AG09309 (cell line): ENCODE measurements at places on chromosomes 3 and 15.

DNA sequence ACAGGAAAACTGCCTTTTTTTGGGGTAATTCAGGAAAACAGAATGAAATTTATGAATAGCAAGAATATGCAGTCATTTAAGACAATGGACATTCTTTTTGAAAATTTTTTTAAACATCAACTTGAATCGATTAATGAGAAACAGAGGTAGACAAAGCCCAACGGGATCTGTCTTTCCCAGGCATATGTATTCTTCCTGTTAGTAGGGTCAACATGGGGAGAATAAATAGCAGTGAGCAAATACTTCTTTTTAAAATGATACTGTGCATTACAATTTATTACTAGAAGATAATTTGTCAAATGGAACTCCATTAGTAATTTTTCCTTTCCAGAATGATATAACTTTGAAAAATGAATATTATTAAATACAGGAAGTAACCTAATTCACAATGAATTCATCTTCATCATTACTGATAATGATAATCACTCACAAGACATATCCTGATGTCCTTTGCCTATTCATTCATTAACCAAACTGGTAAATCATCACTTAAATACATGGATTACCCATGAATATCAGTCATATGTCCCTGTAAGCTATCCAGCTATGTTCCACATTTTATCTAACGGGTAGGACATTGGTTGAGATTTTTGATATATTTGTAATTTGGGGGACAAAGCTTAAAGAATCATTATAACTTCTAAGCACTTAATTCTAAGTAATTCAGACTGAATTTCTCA lies 209.2 kb upstream of the CDIN1 start:
- no peak for DNase-seq

DNA sequence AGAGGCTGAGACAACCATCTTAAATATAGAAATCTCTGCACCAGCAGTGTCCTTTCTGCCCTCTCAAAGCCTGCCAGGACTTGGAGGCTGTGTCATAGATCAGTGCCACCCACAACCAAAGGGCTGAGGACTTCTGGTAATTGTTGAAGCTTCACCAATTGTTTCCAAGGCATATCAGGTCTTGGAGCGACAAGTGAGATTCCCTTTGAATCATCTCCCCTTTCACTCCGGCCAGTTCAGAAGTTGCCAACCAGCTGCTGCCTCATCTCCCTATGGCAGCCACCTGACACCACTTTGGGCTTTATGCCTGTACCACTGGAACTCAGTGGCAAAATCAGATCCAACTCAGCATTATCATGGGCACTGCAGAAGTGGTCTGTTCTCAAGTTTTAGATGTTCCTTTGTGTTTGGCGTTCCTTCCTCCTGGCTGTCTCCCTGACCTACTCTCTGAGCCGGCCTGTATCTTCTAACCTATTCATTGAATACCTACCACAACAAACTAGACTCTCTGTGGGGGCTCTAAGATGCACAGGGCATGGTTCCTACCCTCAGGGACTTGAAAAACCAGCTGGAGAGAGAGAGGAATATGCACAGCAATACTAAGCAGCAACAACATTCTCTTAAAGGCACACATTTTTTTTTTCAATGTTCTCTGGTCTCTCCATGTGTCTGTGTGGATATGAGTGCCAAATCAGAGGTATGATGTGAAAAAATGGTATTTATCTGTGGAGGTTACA lies 90.8 kb upstream of the PFN2 start:
- no peak for DNase-seq

GRCh38 chr3:124928333-124929202 lies 6.0 kb downstream of the MUC13 start:
- peak; percentile 40 for DNase-seq

DNA sequence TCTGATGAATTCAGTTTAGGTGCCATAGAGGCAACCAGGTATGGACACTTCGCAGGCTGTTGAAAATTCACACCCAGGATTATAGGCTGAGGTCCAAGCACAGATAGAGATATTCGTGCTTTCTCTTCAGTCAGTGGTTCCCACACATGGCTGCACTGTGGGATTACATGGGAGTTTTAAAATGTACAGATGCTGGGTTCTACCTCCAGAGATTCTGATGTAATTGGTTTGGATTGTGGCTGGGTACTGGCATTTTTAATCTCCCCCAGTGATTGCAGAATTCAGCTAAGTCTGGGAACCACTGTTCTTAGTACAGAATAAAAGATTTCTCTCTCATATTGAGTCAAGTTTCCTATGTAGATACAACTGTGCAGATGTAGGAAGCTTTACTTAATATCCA lies 91.6 kb downstream of the FOXB1 start:
- DNase-seq = no peak

- no peak for DNase-seq
Measured at GRCh38 chr3:79822076-79822475, 54.3 kb upstream of the ROBO1 start.

GRCh38 chr3:187565701-187566100 lies 104.5 kb downstream of the SST start:
- no peak for DNase-seq
